ENCODE measurements at places on chromosomes 11 and 22. TPM values are rescaled to one million over a fixed set of nuclear protein-coding genes. Genes with fewer than 3 reads are reported as not detected.
A peak's percentile ranks its signal among the peaks of the same experiment; 100 is the strongest.

DNA sequence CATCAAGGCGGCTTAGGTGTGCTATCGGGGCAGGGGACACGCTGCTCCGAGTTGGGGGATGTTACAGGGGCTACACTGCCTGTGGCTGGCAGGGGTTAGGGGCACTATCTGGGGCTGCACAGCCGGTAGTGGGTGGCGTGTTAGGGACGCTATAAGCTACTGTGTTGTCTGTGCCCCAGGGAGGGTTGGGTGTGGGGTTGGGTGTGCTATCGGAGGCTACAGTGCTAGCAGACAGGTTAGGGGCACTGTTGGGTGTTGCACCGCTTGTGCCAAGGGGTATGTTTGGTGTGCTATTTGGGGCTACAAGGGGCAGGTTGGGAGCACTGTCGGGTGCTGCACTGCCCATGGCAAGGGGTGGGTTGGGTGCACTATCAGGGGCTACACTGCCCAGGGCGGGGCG is 120.2 kb upstream of the VPREB1 start:
- DNase-seq: no peak
- H3K36me3 ChIP-seq: no peaks in the 10 kb centered on the region
- peaks cover 45% of the 10 kb centered on the region for H3K27me3 ChIP-seq
- no peak overlapping the region for H3K4me3 ChIP-seq
- H3K4me1 ChIP-seq: no peaks in the 10 kb centered on the region

DNA sequence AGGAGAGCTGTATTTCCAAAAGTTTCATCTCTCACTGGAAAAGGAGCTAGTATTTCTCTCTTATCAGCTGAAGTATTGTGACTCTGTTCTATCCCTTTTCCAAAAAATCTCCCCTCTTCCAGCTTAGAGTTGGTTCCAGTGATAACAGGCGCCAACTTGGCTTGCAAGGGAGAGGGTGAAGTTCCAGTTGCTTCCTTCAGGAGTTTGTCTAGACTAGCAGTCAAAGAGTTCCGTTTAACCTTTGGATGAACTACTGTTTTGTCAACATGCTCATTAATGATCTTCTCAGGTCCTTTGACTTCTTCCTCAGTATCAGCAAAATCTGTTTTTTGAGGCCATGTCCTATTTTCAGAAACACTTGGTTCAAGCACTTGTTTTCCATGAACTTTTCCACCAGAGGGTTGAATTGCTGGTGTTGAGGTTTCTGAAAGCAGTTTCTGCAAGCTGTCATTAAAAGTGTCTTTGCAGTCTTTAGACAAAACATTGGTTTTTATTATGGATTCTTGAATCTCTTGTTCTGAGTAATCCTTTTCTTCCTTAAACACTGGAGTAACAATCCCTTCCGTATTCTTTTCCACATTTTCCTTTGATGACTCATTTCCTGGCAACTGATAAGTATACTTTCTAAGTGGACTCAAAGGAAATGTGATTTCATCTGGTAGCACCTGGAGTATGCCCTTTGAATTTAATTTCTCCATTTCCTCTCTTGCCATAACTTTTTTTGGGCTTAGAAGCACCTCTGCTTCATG is 39.7 kb upstream of the CCDC89 start:
- DNase-seq: no peak
- no peaks in the 10 kb centered on the region for H3K36me3 ChIP-seq
- H3K27ac ChIP-seq: no peak overlapping the region

GRCh38 chr11:20088397-20089225 is 71.7 kb downstream of the DBX1 start:
- H3K27ac ChIP-seq: no peak overlapping the region
- H3K27me3 ChIP-seq: no peaks in the 10 kb centered on the region
- peaks cover 3% of the 10 kb centered on the region for H3K4me1 ChIP-seq
- peak; percentile 6 for DNase-seq

- DNase-seq: peak; percentile 54
- H3K36me3 ChIP-seq: no peaks in the 10 kb centered on the region
- H3K27me3 ChIP-seq: peaks cover 38% of the 10 kb centered on the region
- H3K4me3 ChIP-seq: peak overlapping the region; percentile 73
- peaks cover 4% of the 10 kb centered on the region for H3K4me1 ChIP-seq
Measured at GRCh38 chr11:57426439-57426928, 437 bp downstream of the SLC43A3 start.

The PLEKHB1 gene
- 40.4 TPM for total RNA-seq
